Activated CD4-positive, alpha-beta T cell treated with anti-CD3 and anti-CD28 coated beads, Interleukin-2, amount 50 U/mL, for 1 hour (primary cell): ENCODE measurements at places on chromosomes 7 and 10.

- DNase-seq, result peak; percentile 13
Observed at GRCh38 chr7:105759670-105760550, 116.5 kb downstream of the ATXN7L1 start.

DNA sequence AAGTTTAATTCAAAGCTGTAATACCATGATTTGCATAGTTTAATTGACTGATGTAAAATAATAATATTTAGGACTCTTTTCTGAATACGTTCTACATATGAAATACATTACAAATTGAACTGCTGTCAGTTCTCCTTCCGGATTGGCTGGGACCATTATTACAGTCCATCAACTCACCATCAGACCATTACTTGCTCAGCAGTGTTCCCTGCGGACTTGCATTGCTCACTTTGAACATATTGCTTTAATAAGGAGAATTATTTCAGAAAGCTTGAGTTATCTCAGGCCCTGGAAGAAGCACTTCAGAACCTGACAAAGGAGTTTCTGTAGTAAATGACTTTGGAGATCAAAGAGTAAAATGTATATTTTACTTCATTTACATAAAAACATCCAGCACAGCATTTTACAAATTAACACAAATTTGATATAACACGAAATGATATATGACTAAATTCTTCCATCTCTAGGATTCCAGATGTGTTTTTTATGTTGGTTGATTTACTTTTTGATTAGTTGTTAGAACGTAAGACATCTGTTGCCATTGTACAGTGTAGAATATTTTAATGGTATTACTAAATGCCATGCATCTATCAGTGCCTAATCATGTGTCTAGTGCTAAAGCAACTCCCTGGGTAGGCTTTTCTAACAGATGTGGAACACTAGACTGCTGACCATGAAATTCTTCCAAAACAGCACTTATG, 418.5 kb upstream of the SEMA3A start:
- DNase-seq, result no peak

- DNase-seq, result no peak
Observed at GRCh38 chr7:11749629-11750028, 82.4 kb downstream of the THSD7A start.

DNA sequence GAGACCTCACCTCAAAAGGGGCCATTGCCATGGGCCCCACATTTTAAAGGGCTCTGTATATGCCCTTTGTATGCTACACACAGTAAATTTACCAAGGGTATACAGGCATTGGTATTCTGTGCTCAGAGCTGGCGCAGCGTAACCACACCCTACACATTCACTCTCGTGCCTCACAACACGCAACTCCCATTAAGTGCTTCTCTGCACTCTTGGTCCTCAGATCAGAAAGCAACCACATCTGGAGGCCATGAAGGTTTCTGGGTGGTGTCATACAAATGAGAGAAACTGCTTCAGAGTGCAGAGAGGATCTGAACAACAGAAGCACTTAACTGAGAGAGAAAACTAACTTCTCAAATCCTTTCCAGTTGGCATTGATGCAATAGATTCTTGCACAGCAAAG, 9.4 kb upstream of the CACUL1 start:
- no peak for DNase-seq

- DNase-seq, result no peak
Observed at GRCh38 chr7:42483886-42484285, 246.9 kb upstream of the GLI3 start.

DNA sequence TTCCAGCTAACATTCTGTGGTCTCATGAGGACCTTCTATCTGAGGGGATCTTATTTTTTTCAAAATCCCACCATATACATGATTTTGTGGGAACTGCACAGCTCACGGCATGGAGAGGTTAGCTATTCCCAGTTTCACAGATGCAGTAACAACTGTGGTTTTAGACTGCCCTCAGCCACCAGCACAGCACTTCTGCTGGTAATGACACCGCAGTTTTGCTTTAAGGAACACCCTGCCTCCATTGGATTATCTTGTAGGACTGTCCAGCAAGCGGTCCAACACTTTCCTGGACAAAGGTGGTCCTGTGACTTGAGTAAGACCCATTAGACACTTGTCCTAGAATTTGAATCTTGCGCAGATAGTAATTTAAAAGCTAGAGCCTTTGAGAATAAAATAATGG, 65.3 kb upstream of the SMNDC1 start:
- no peak for DNase-seq

DNA sequence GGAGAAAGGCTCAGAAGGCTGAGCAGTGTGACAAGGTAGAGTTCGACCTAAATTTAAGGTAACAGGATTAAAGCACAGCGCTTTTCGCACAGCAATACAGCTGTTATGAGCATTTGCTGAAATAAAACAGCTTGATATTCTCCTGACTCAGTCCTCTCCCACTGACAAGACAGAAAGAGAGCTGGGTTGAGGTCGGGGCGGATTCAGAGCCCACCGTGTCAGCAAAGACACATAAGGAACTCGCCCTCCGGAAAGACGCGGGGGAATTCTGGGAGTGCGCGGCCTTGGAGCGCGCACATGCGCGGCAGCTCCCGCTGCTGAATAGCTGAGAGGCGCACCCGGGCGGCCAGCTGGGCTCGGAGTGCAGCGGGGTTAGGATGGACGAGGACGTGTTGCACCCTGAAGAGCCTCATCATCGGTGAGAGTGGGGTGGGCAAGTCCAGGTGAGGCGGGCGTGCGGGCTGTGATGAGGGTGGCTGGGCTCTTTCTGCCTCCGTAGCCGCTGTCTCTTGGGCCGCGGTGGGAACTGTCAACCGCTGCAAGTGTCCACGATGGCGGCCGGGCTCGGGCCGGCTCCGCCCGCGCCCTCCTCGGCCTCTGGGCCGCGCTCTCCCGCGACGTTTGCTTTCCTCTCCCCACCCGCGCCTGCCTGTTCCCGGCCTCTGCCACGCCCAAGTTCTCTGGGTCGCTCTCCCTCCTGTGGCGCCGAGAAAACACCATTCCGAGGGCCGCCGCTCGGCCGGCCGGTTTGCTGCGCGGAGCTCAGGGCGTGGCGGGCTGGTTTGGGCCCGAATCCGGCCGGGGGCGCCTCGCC, 120.6 kb downstream of the LYZL1 start:
- peak; percentile 14 for DNase-seq

- no peak for DNase-seq
Observed at GRCh38 chr7:74183653-74184450, 9.7 kb downstream of the EIF4H start.
